ENCODE measurements at places on chromosomes 6 and 20.

- DNase-seq, result no peak
Measured at GRCh38 chr20:63520934-63521601, 503 bp downstream of the PPDPF start.

DNA sequence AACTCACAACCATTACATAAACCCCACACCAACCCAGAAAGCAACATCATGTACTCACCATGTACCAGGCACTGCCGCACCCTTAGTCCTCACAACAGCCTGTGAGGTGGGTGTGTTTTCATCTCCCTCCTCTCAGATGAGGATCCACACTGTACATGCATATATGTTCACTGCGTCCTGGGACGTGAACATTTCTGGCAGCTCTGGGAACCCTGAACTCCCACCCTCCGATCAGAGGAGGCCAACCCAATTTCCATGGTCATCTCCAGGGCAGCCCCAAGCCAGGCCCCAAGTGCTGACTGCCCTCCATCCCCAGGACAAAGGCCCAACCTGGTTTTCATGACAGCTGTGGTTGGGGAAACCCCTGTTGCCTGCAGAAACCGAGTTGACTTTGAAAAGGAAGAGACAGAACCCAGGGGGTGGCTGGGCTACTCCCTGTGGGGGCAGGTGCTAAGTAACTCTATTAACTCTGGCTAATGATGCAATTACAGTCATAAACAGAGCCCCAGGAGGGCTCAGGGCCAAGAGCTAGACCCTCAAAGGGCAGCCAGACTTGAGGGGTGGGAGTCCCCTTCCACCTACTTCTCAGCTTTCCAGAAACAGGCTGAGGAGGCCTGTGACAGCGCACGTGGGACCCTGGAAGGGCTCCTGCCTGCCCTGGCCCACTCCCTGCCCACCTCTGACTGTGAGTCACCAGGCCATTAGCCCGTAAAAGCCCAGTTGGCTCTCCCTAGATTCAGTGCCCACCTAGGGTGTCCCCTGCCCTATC, 2.6 kb downstream of the TFEB start:
- peak; percentile 21 for DNase-seq

GRCh38 chr6:134541001-134541400, 223.1 kb upstream of the SGK1 start:
- DNase-seq, result no peak

DNA sequence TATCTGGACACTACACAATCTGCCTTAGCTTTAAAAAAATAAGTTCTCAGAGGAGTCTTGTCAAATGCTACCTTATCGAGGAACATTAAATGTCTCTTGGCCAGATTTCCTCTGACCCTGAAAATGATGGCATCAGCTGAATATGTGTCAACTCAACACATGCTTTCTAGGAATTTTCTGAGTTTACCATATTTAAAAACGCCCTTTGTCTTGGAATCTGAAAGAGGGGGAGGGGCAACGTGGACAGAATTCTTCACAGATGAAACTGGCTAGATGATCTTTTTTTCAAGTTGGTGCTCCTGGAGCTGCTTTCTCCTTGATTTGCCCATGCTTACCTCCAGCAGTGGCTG, 5.1 kb downstream of the SOX4 start:
- no peak for DNase-seq

GRCh38 chr6:75065523-75065922, 140.3 kb downstream of the COL12A1 start:
- DNase-seq, result no peak

- DNase-seq, result no peak
Measured at GRCh38 chr6:17193106-17193775, 87.9 kb upstream of the RBM24 start.

- DNase-seq, result no peak
Measured at GRCh38 chr20:22825546-22825945, 209.6 kb upstream of the SSTR4 start.

DNA sequence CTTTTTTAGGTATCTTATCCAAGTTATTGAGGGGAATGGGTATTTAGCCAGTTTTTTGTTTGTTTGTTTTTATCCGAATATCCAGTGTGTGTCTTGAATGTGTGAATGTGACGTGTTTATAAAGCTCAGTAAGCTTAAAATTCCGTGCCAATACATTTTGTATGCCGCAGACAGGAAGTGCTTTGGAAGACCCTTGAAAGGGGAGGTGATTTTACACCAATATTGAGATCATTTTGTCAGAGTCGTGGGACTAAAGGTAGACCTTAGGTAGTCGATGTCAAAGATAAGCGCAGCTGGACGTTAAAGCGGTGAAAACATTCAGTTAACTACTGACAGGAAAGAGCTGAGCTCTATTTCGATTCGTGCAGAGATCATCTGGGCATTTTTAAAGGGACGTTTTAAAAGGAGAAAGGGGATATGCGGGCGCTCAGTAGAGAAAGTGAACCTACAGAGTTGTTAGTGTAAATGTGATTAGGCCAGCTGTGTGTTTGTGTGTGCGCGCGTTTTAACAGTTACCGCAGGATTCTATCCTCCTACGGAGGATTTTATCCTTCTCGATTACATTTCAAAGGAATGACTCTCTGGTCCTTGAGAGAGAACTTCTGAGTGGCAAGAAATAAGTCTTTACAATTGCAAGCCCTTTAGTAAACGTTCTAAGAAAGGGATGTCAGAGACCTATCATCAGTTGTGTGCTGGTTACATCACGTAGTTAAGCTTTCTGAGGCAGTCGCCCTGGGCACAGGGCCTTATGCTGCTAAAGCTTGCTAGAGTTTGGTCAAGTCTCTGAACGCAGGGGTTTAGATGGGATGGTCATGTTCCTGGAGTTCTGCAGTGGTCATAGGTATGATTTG, 625 bp upstream of the ECHDC1 start:
- no peak for DNase-seq

- DNase-seq, result no peak
Measured at GRCh38 chr6:56491606-56492328, 150.9 kb downstream of the DST start.

GRCh38 chr6:106666282-106667021, 37.1 kb downstream of the QRSL1 start:
- DNase-seq, result no peak

- no peak for DNase-seq
Measured at GRCh38 chr6:166616261-166617238, 10.5 kb downstream of the RPS6KA2 start.

GRCh38 chr6:21138336-21139069, 455.0 kb upstream of the SOX4 start:
- DNase-seq, result no peak

DNA sequence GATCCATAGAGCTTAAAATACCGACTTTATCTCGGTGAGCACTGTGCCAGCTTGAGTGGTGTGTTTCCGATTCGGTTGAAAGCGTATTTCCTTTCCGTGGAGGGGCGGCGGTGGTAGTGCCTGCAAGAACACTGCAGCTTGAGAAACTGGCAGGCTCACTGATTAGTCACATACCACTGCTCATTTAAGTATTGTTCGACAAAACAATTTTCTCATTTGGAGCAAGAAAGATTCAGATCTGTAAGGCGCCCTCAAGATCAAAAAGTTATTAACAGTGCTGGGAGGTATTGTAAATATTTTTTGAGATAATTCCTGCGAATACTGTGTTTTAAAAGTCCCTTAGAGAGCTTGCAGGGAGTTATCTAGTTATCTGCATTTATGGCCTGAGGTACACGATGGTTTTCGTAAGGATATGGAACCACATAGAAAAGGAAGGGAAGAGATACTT, 1.3 kb downstream of the MAPK14 start:
- peak; percentile 75 for DNase-seq

DNA sequence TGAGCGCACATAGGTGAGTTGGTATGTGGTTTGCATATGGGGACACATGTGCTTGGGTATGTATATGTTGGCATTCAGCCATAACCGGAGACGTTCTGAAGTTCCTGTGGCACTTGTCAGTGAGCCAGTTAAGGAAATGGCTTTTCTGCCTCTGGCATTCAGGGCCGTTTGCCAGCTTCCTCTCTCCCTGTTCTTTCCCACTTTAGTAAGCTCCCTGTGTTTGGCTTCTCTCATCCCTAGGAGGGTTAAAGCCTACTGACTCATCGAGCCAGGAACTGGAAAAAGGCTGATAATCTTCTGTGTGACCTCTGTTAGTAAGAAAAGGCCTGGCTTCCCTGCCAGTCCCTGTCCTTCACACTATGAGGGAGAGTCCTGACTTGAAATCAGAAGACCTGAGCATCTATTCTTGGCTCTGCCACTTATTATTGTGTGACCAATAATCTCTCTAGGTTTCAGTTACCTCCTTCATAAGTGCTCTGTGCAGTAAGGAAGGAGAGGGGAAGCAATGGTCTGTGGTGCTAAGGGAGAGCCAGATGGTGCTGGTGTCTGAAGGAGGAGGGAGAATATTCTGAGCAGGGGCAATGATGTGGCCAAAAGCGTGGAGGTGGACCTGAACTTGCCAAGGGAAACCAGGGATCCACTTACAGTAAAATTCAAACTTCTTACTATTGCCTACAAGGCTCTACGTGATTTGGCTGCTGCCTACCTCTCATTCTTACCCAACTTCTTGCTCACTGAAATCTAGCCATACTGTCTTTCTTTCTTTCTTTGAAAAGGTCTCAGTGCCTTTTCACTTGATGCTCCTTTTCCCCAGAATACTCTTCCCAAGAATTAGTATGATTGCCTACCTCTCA, 31.4 kb downstream of the ACSS2 start:
- DNase-seq, result peak; percentile 88

GRCh38 chr6:109238396-109238795, 143.1 kb downstream of the CEP57L1 start:
- DNase-seq, result no peak

DNA sequence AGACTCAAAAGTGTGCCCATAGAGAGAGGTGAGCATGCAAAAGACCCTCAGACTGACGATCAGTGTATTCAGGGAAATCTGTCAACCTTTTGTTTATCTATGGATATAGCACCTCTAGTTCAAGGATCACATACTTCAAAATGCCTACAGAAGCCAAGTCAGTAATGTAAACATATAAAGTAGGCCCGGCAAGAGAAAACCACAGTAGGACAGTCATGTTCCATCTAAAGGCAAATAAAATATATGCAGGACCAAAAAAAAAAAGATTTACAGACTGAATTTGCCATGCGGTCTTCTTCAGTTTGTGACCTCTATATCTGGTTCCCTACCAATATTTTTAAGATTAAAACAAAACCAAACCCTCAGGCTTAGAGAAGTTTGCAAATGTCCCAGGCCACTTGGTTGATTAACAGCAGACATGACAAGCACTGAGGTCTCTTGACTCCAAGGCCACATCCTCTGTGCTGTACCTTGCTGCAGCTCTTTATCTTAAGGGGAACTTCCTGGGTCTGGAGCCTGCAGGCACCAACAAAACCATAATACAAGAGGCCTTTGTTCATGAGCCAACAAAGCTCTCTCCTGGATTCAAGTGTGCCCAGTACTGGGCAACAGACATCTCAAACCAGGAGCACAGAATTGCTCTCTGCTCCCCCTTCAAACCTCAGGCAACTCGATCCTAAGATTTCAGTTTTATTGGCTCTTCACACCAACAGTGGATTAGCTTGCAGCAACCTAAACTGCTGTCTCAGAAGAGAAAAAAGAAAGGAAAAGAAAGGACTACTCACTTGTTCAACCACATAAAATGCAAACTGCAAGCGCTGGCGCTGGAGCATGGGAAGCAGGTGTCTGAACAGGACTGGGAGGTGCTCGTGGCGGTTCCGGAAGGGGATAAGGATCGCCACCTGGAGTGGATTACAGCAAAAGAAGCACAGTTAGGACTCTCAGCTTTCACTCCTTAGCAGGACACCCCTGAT, 71.7 kb downstream of the B4GALT5 start:
- DNase-seq, result no peak

DNA sequence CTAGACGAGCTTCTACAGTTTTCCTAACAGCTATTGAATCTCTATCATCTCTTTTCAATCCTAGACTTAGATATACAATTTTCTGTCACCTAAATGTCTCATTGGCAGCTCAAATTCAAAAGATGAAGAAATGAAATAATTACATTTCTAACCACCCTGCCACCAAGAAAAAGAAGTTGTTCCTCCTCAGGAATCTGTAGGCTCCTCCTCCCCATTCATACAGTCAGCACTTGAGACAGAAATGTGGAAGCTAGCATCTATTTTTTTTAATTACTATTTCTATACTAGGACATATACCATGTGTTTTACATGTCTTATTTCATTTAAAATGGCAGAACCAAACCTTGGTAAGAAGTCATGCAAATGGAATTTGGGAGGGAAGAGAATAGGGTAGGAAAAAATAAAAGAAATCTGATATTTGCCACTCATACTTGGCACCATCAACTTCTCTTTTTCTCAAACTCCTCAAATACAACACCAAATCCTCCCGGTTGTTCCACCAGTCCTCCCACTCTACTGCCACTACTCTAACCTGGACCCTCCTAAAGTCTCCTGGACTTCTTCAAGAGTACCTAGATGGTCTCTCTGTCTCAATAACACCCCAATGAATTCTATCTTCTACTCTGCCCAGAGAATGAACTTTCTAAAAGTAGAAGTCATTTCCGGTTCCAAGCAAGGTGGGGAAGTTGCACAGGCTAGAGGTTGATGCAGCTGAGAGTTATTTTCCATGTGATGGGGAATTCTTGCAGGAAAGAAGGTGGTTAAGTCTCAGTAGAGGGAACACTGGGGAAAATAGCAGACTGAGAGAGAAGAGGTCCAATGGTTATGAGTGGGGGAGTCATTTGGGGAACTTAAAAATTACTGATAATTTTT, 54.1 kb downstream of the ATXN1 start:
- DNase-seq, result no peak

- DNase-seq, result no peak
Measured at GRCh38 chr6:78397499-78397898, 469.9 kb upstream of the IRAK1BP1 start.

DNA sequence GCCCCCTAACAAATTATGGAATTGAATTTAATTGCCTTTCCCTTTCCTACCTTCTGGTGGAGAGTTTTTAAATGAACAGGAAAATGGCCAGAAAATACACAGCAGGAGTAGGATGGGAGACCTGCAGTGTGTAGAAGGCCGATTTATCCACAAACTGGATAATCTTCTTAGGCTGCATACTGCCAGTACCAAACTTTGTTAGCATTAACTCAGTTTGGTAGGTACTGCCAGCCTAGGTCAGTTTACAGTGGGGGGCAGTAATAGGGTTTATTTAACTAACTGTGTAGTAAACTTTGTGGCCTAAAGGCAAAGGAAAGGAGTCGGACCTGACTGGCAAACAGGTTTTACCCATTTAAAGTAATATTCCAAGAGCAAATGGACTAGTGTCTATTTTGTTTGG, 4.6 kb downstream of the NCOA3 start:
- no peak for DNase-seq

- DNase-seq, result no peak
Measured at GRCh38 chr6:16430391-16431089, 192.2 kb downstream of the GMPR start.

Data from retinal pigment epithelial cell (primary cell).